Transverse colon (tissue), 4 donors: ENCODE measurements at places on chromosomes 6 and 20.

GRCh38 chr20:64119301-64119680 lies 11.9 kb upstream of the NPBWR2 start:
- DNase-seq: no peak

GRCh38 chr20:21523281-21523868 lies 9.5 kb upstream of the NKX2-2 start:
- DNase-seq: no peak

DNA sequence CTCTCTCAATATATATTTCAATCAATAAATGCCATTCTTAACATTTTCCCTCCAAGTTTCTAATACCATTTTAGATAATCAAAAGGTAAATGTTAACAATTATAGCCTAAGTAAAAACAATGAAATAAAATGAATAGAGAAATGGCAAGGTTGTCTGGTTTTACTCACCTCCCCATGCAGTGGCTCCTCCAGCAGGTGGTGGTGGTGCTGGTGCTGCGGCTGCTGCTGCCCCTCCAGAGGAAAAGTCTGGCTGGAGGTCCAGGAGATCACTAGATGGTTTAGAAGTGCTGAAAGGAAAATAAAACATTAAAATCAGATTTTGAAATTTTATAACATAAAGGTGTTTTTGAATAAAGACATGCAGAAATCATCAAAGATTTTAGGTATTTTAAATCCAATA lies 93.2 kb downstream of the PRSS35 start:
- no peak for DNase-seq

GRCh38 chr20:62269378-62269777 lies 31.1 kb downstream of the OSBPL2 start:
- DNase-seq: no peak

DNA sequence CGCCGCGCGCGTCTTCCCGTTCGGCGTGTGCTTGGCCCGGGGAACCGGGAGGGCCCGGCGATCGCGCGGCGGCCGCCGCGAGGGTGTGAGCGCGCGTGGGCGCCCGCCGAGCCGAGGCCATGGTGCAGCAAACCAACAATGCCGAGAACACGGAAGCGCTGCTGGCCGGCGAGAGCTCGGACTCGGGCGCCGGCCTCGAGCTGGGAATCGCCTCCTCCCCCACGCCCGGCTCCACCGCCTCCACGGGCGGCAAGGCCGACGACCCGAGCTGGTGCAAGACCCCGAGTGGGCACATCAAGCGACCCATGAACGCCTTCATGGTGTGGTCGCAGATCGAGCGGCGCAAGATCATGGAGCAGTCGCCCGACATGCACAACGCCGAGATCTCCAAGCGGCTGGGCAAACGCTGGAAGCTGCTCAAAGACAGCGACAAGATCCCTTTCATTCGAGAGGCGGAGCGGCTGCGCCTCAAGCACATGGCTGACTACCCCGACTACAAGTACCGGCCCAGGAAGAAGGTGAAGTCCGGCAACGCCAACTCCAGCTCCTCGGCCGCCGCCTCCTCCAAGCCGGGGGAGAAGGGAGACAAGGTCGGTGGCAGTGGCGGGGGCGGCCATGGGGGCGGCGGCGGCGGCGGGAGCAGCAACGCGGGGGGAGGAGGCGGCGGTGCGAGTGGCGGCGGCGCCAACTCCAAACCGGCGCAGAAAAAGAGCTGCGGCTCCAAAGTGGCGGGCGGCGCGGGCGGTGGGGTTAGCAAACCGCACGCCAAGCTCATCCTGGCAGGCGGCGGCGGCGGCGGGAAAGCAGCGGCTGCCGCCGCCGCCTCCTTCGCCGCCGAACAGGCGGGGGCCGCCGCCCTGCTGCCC lies 1.1 kb downstream of the SOX4 start:
- peak; percentile 60 for DNase-seq

DNA sequence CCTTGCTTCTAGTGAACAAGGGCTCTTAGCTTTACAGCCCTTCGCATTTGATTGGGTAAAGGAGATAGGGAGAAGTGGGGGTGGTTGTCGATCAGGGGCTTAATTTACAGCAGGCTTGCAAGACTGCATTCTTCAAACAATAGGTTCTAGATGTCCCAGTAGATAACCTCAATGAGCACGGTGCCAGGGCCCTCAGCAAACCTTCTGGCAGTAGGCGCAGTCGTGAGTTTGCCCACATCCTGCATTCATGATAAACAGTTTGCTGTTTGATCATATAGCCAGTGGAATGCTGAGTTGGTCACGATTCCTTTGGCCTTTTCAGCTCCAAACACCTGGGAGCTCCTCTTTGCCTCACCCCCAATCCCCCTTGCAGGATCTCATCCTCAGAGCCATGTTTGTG lies 27.5 kb downstream of the SUN5 start:
- DNase-seq: no peak
